ENCODE measurements at places on chromosomes 2 and 18.

DNA sequence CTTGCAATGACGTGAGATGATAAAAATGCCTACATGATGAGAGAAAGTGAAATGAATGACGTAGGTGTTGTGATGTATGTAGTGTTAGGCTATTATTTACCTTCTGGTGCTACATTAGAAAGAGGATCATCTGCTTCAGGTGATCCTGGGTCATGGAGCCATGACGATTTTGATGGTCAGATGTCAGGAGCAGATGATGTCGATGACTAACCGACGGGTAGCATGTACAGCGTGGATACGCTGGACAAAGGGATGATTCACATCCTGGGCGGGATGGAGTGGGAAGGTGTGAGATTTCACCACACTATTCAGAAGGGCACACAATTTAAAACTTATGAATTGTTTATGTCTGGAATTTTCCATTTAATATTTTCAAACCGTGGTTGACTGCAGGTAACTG, 43.5 kb upstream of the ACVR1C start:
- no peak for DNase-seq

DNA sequence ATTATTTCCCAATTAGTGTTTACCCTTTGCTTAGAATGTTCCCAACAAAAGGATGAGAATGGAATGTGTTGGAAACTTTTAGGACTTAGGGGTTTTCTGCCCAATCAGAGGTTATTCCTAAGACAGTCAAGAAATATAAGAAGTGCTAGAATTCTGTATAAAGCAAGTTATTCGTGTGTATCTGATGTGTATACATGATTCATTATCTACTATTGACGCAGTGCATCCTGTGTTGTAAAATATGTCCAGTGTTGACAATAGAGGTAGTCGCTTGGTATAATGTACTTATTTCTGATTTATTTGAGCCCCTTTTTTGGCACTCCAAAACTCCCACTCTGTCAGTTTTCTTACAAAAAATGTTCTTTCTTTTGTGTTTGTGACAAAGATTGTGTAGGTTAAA, 881 bp downstream of the PIKFYVE start:
- DNase-seq: no peak

DNA sequence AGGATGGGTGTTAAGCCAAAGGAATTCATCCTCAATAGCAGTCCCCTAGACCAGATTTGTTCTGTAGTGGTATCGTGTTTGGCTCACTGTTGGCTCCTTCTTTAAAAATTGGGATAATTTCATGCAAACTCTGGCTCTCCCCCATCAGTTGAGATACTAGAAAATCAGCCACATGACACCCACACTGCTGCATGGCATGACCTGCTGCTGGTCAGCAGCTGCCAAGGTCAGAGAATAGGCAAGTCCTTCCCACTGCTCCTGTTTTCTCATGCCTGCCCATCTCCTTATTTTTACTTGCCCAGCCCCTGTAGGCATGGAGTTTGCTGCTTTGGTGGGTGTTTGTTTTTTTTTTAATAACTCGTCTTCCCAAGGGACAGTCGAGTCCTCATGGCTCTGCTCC, 1.0 kb upstream of the SNRNP200 start:
- no peak for DNase-seq

- DNase-seq: no peak
Measured at GRCh38 chr2:34950797-34951196, 1351.7 kb upstream of the FAM98A start.

DNA sequence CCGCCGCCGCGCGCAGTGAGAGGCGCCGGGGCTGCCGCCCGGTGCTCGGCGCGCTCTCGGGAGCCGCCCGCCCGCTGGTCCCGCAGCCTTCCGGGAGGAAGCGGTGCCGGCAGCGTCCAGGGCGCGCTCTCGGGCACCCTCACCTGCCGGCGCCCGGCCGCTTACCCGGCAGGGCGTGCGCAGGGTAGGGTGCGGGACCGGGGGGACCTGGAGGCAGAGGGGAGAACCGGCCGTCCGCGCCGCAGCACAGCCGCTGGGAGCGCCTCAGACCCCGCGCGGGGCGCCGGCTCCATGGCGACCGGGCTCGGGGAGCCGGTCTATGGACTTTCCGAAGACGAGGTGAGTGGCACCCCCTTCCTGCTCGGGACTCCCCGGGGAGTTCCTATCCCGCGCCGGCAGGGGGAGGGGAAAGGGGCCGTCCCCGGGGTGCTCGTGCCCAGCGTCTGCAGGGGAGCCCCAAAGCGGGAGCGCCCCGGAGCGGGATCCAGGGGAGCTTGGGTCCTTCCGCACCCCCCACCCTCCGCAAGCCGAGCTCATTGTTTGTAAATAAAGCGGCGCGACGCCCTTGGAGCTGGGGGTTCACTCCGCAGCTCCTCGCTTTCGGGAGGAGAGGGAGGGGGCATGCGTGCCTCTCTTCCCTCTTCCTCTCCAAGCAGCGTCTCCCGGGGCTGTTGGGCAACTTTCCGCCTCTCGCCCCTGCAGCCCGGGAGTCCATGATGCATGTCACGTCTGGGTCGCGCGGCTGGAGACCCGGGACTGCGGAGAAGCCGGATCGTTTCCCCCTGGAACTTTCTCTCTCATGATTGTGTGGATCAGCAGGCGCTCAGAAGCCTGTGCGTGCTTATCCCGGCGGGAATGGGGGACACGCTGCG, 580 bp downstream of the NEDD4L start:
- peak; percentile 68 for DNase-seq

GRCh38 chr2:45172760-45173392, 163.6 kb upstream of the SIX2 start:
- DNase-seq: no peak

GRCh38 chr2:26591619-26592505, 49.3 kb downstream of the CIB4 start:
- DNase-seq: no peak
